ENCODE measurements at places on chromosomes 1 and 21. TPM values are rescaled to one million over a fixed set of nuclear protein-coding genes. Genes with fewer than 3 reads are reported as not detected.

- no peak for DNase-seq
These were observed 779 bp downstream of the SON start for GRCh38 chr21:33543505-33544129.

- peak; percentile 68 for DNase-seq
These were observed 43.5 kb upstream of the RAB4A start for GRCh38 chr1:229227298-229227919.

DNA sequence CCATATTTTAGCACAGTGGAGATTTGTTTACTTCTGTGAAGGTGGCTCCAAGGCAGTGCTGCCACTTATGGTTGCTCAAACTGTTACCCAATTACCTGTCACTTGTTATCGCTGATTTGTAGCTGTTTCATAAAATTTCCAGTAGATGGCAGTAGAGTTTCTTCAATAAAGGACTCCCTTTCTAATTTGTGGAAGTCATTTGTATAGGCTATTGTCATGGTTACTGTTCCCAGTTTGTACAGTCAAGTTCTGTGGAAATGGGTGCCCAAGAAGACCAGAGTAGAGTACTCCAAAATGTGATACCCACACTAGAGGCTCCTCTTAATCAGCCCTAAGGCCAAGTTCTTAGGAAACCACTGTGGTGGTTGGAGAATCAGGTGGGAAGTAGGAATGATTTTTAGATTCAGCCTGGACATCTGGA is 186.1 kb downstream of the CLEC20A start:
- no peak for DNase-seq

The CXADR gene
- 61.8 TPM for total RNA-seq

DNA sequence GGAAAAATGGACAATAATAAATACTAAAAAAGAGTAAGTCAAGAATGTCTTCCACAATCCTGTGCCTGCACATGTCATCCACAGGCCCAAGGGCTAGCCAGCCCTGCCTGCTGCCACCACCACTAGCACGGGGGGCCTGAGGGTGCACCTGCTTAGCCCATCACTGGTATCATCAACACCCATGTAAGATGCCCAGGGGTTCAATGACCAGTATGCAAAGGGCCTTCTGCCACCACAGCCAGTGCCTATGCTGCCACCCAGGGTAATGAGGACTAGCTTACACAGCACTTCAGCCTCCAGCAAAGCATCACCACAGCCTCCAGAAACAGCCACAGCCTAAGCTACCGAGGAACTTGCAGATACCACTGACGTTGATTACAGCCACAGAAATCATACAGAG is 46.3 kb downstream of the POFUT2 start:
- DNase-seq, result no peak

DNA sequence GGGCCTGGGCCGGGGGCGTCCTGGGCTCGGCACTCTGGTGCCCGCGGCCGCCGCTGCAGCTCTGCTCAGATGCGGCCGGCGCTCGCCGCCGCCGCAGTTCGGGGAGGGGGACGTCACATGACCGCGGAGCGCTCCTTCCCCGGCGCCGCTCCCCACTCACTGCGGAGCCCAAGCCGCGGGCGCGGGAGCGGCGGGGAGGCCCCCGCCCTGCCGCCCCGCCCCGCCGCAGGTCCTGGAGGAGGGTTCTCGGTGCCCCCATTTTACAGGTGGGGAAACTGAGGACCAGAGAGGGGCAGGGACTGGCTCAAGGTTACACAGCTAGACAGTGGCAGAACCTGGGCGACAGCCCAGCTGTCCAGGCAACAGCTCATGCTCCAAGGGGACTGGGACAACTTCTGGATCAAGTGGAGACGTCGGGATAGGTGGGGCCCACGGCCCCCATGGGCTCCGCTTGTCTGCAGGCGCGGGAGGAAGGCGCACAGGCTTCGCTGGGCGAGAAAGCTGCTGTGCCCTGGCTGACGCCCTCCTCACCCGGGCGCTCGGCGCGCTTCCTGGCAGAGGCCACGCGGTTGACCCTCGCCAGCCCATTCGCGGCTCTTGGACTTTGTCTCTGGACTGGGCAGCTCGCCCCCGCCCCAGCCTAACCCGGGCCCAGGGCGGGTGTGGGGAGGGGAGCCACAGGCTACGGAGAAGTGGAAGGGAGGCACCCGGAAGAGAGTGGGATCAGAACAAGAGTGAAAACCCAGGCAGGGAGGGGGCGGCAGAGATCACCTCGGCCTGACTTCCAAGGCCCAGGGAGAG is at the start of gene RAP1GAP:
Gene RAP1GAP, minus strand, starts transcription at position 100 of the 801 bp plus-strand sequence. CDS start 49,325 bp downstream, outside the sequence.
- DNase-seq, result no peak

The CHI3L2 gene
- 1.2 TPM for total RNA-seq

The MAGOH gene
- total RNA-seq, result 26.9 TPM

The BRDT gene
- total RNA-seq, result not detected

- DNase-seq, result no peak
These were observed 2.8 kb downstream of the CSF1 start for GRCh38 chr1:109913360-109913879.

The HPCAL4 gene
- 0.24 TPM for total RNA-seq

The MYCL gene
- 1.3 TPM for total RNA-seq

GRCh38 chr1:11059155-11059967 is 457 bp downstream of the SRM start:
- DNase-seq, result no peak

DNA sequence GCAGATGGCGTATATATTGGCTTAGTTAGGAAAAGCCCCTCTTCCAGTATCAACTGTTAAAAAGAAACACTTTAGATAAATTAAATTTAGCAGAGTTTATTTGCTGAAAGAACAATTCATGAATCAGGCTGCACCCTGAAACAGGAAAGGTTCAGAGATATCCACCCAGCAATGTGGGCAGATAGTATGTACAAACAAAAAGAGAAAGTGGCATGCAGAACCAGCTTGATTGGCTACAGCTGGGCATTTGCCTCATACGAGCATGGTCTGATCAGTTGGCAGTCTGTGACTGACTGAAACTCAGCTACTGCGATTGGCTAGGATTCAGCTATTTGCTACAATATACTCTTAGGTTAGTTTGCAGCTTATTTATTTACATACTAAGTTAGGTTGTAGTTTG is 98.2 kb downstream of the ZC3H11B start:
- DNase-seq, result no peak

- no peak for DNase-seq
These were observed 83.6 kb downstream of the LRRC8D start for GRCh38 chr1:89904219-89904980.

- DNase-seq, result no peak
These were observed 112.7 kb upstream of the BACE2 start for GRCh38 chr21:41055266-41055665.

The FAM20B gene
- 36.6 TPM for total RNA-seq

The ADAM30 gene
- total RNA-seq, result not detected

GRCh38 chr1:97384294-97384968 is 536.4 kb downstream of the DPYD start:
- no peak for DNase-seq

DNA sequence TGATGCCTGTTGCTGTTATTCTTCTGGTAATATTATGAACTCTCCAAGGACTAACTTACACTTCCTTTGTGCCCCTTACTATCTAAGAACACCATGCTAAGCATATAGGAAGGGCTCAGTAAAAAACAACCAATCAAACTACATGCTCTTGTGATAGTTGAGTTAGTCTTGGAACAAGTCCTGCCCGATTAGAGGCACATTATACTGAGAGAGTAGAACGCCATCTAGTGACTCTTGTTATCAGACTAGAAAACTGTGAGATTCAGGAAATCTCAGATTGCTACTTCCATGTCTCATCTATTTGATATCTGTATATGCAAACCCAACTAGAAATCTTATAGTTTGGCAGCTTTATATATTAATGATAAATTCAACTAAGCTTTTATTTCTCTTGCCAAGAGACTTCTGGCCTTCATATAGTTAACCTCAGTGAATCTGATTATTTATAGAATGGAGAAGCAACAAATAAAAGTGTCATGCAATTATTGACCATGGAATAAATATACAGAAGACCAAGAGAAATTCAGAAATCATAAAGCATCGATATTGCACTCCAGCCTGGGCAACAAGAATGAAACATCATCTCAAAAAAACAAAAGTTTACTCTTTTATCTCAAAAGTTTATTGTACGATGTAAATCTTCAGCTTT is 7.8 kb upstream of the SRRM1 start:
- no peak for DNase-seq

- DNase-seq, result peak; percentile 16
These were observed 23.6 kb downstream of the COL6A2 start for GRCh38 chr21:46121286-46122221.

GRCh38 chr21:31554511-31555022 is 104.9 kb upstream of the SOD1 start:
- no peak for DNase-seq

The KIF17 gene
- total RNA-seq, result 4.8 TPM

DNA sequence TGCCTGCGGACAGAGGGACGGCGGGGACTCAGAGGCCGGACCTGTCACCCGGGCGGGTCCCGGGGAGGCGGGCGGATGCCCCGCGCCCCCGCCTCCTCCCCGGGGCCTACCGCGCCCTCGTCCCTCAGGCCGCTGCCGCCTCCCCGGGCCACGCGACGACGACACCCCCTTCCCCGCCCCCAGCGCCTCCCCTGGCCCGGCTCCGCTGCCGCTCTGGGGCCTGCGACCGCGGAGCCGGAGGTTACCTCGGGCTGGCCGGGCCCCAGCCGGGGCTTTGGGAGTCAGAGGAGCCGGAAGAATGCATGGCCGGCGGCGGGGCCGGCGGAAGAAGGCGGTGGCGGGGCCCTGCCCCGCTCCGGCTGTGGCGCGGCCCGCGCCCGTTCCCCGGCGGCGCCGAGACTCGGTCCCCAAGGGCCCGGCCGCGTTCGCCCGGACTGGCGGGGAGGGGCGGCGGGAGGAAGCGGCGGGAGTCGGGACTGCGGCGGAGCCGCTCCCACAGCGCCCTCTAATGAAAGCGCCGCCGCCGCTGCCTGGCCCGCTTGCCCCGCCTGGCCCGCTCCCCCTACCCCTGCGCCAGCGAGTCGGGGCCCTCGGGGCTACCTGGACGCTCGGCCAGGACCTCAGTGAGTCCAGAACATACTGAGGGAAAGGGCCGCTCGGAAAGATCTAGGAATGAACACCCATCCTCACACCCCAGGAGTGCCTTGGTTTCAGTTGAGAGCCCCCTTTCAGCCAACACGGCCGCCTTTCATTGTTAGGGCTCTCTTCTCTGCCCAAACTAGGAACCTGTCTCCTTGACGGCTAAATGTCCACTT is at the start of gene LPGAT1:
Gene LPGAT1, minus strand, starts transcription at position 436 of the 815 bp plus-strand sequence. CDS start 1,467 bp downstream, outside the sequence.
- DNase-seq, result peak; percentile 41

- DNase-seq, result no peak
These were observed 52.6 kb downstream of the RPS6KC1 start for GRCh38 chr1:213103377-213104306.

Measured in omental fat pad (tissue), 4 donors.